ENCODE measurements at places on chromosomes 2 and 18.

GRCh38 chr2:102839668-102840388 is 78.0 kb downstream of the TMEM182 start:
- peak; percentile 22 for DNase-seq

- DNase-seq, result no peak
Measured at GRCh38 chr2:8636721-8637636, 44.9 kb upstream of the ID2 start.

GRCh38 chr2:226669905-226670304 is 129.7 kb downstream of the IRS1 start:
- no peak for DNase-seq

DNA sequence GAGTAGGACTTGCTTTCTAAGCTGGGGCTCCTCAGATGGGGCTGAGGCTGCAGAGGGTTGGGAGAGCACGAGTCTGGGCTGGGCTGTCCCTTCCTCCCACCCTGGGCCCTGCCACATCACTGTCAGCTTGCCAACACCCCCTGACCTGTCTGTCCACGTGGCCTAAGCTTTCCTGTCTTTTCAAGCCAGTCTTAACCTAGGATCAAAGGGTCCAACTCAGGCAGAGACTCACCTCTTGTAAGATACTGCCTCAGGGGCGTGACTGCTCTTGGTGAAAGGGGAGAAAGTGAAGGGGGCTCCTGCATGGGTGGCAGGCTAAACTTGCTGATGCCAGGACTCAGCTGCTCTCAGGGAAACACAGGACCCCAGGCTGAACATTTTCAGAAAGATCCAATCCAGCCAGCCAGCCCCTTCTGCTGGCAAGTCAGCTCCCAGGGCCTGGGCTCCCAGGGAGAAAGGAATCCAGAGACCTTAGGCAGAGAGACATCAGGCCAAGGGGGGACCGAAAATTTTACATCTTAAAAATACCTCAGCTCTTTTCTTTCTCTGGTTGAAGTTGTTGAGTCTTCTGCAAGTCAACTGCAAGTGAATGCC is 144.2 kb upstream of the ID2 start:
- DNase-seq, result no peak

- DNase-seq, result no peak
Measured at GRCh38 chr2:82789851-82790205, 1669.3 kb downstream of the SUCLG1 start.

DNA sequence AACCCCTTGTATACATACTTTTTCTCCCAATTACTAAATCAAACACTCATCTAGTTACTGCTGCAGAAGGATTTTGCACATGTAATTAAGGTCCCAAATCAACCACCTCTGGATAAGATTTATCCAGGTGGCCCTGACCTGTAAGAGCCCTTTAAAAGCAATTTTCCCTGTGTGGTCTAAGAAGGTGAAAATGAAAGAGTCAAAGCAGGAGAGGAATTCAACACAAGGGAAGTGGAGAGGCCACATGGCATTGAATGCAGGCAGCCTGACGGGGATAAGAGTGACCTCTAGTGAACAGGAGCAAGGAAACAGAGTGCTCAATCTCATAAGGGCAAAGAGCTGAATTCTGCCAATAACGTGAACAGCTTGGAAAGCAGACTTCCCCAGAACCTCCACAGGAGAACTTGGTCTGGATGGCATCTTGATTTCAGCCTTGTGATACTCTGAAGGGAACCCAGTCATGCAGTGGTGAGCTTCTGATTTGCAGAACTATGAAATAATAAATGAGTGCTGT is 27.2 kb downstream of the PPP3R1 start:
- no peak for DNase-seq

DNA sequence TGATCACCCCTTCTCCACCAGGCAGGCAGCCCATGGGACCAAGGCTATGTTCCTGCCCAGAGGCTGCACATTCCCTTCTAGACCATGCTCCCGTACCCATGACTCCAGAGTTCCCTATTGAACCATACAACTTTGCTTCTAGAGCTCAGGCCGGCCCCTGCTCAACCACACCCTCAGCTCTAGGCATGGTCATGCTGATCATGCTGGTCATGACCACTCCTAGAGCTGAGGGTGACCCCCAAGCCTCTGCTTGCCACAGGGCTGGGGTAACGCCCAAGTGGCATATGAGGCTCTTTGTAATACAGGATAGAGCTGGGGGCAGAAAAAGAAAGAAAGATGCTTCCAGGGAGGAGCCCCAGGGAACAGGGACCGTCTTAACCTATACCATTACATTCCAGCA is 301.8 kb downstream of the SP3 start:
- DNase-seq, result no peak

DNA sequence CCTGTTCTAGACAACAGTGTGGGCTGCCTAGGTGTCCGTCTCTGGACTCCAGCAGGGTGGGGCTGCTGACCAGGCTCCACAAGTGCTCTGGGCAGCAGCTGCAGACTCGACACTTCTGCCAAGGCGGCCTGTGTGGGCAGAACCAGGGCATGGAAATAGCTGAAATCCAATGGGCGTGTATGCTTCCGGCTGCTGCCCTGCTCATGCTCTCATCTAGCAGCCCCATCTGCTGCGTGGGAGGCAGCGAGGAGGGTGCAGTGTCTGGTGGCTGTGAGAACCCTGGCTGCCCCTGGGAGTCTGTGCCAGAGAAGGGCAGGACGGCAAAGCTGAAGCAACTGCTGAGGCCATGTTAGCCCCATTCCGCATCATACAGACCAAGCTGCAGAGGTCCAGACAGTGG is 174.9 kb downstream of the SOX11 start:
- no peak for DNase-seq

- no peak for DNase-seq
Measured at GRCh38 chr2:189015359-189015758, 41.2 kb downstream of the COL3A1 start.

DNA sequence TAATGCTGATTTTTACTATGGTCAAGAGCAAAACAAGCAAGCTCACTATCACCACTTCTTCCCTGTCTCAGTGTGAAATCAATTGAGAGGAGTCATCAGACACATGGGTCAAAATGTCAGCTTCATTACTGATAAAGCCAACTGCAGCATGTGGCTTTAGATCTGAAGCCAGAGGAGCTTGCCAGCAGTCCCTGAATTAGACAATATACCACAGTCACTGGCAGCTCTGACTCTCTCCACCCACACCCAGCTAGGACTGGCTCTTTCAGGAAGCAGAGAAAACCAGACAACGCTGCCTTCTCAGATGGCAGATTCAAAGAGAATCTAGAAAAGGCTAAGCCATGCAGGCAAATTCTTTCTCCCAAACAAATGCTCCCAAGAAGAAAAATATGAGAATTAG is 20.0 kb upstream of the ASB18 start:
- DNase-seq, result no peak

GRCh38 chr2:68748568-68748967 is 14.0 kb downstream of the ARHGAP25 start:
- DNase-seq, result no peak

DNA sequence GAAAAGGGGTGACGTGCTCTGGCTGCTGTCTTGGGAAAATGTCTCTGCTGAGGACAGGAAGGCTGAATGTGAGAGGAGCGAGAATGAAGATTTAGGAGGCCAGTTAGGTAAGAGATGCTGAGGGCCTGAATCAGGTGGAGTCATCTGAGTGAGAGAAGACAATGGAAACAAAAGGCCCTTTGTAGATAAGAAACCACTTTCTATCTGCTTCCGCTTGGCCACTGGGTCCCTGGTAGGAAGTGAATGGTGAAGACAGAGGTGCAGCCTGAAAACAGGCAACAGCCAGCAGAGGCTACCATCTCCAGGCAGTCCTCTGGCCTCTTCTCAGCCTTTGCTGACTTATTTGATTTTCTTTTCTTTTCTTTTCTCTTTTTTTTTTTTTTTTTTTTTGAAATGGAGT is 374.0 kb upstream of the SLC14A2 start:
- DNase-seq, result no peak

DNA sequence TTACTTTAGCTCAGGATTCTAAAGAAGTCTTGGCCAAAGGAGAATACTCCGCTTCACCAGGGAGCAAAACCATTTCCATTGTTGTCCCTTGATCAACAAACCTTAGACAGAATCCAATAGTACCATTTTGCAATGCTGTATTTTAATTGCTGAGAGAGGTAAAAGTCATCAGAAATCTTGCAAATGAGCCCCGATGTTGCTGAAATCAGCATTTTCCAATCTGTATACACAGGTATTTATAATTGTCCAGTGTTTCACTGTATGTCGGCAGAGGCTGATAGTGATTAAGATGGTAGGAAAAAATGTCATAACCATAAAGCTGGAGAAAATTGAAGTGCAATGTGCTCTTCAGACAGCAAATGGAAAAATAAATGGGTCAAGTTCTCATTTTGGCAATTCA is 170.0 kb upstream of the ARL4C start:
- no peak for DNase-seq

- DNase-seq, result no peak
Measured at GRCh38 chr2:181892799-181893435, 1.4 kb downstream of the ITPRID2 start.

- DNase-seq, result no peak
Measured at GRCh38 chr2:69279211-69279610, 107.8 kb downstream of the GFPT1 start.

DNA sequence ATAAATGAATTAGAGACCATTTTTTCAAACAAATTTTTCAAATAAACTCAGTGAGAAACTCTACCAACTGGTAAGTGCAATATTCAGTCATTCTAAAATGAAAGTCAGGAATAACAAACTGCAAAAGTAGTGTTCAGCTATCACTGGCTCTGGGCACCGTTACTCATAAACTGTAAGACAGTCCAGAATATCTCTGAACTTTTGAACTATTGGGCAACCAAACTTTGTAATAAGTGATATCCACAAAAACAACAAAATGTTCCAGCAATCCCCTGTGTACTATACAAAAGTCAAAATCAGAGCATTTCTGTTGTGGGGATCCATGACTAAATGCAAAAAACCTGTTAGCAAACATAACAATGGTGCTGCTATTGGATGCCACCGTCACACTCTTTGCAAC is 56.3 kb downstream of the SLC25A12 start:
- no peak for DNase-seq

- DNase-seq, result no peak
Measured at GRCh38 chr2:231877533-231878456, 48.4 kb downstream of the NPPC start.

- no peak for DNase-seq
Measured at GRCh38 chr18:48398074-48398473, 11.1 kb downstream of the ZBTB7C start.
